ENCODE measurements at places on chromosomes 13 and 19. TPM values are rescaled to one million over a fixed set of nuclear protein-coding genes. Genes with fewer than 3 reads are reported as not detected.

DNA sequence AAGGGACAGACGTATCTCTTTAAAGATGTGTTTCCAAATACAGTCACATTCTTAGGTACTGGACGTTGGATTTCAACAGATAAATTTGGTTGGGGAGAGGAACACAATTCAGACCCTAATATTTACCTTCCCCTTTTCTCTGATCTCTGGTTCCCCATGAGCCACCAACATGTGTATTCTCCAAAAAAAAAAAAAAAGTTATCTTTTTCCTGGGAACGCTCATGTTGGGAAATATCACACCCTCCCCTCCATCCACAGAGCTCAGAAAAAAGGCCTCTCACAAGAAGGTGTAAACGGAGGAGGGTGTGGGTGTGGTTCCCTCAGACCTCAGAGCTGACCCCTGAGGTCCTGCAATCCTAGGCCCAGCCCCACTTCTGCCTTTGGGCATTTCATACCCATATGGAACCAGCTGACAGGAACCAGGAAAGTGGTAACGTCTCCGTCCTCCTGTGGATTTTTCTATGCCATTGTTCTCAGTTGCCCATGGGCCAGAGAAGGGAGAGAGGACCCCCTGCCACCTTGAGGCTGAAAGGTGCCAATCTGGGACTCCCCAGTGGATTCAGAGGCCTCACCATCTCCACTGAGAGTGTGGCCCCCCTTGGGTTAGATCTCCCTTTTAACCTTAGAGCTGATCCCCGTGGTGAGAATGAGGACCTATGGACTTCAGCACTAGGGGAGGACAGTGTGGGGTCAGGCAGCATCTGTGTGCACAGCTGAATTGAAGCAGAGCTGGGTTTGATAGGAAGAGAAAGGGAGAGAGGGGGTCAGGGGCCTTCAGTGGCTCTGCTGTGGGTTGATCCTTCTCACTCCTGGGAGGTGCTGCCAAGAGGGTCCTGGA lies 8.4 kb upstream of the SIGLEC12 start:
- H3K4me1 ChIP-seq, result peaks cover 2% of the 10 kb centered on the region
- peaks cover 27% of the 10 kb centered on the region for H3K27me3 ChIP-seq
- DNase-seq, result no peak
- H3K27ac ChIP-seq, result no peak overlapping the region
- H3K4me3 ChIP-seq, result no peak overlapping the region
- H3K36me3 ChIP-seq, result no peaks in the 10 kb centered on the region

DNA sequence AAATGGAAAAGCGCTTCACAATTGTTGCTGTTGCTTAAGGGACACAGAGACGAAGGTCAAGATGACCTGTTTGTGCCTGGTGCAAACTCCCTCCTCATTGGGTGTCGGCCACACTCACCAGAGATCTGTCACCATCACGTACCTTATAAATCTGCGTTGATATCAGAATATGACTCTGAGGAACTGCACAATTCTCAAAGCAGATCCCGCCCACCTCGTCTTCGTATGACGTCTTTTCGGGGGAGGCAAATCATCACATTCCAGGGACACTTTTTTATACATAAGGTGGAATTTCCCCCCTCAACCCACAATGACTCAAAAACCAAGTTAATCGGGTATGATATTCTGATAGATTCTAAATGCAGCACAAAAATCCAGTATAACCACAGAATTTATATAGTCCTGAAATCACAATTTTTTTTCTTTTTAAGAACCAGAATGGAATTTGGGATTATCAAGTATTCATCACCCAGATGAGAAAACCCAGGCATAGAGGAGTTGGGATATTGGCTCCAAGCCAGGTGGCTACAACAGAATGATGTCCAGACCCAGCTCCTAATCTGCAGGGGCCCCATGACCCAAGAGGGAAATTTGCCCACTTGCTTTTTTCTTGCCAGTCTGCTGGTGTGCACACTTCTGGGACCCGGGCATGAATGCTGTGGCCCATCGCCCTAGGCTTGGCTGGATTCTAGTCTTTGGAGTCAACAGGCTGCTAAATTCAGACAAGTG lies 50.6 kb upstream of the MTIF3 start:
- no peak overlapping the region for H3K27ac ChIP-seq
- no peaks in the 10 kb centered on the region for H3K36me3 ChIP-seq
- H3K4me3 ChIP-seq, result no peak overlapping the region
- DNase-seq, result no peak
- H3K27me3 ChIP-seq, result no peaks in the 10 kb centered on the region

The S1PR4 gene
- total RNA-seq, result 42.7 TPM

The ZSCAN22 gene
- total RNA-seq, result 2.8 TPM

- H3K27me3 ChIP-seq, result no peaks in the 10 kb centered on the region
- H3K27ac ChIP-seq, result no peak overlapping the region
- no peaks in the 10 kb centered on the region for H3K4me1 ChIP-seq
- H3K36me3 ChIP-seq, result no peaks in the 10 kb centered on the region
- no peak overlapping the region for H3K4me3 ChIP-seq
Measured at GRCh38 chr13:60756306-60756705, 359.3 kb downstream of the TDRD3 start.

The LRRC63 gene
- 0.56 TPM for total RNA-seq

The SIRT6 gene
- total RNA-seq, result 27.1 TPM

- DNase-seq, result no peak
- H3K27me3 ChIP-seq, result no peaks in the 10 kb centered on the region
- H3K27ac ChIP-seq, result no peak overlapping the region
- no peaks in the 10 kb centered on the region for H3K4me1 ChIP-seq
- H3K36me3 ChIP-seq, result no peaks in the 10 kb centered on the region
Measured at GRCh38 chr13:90362707-90363106, 984.8 kb upstream of the MIR17HG start.

The ETHE1 gene
- 41.5 TPM for total RNA-seq

GRCh38 chr19:18009412-18010066 lies 1.6 kb downstream of the ARRDC2 start:
- peak overlapping the region; percentile 85 for H3K27ac ChIP-seq
- peaks cover 48% of the 10 kb centered on the region for H3K4me1 ChIP-seq
- H3K36me3 ChIP-seq, result peaks cover 43% of the 10 kb centered on the region
- no peak for DNase-seq

DNA sequence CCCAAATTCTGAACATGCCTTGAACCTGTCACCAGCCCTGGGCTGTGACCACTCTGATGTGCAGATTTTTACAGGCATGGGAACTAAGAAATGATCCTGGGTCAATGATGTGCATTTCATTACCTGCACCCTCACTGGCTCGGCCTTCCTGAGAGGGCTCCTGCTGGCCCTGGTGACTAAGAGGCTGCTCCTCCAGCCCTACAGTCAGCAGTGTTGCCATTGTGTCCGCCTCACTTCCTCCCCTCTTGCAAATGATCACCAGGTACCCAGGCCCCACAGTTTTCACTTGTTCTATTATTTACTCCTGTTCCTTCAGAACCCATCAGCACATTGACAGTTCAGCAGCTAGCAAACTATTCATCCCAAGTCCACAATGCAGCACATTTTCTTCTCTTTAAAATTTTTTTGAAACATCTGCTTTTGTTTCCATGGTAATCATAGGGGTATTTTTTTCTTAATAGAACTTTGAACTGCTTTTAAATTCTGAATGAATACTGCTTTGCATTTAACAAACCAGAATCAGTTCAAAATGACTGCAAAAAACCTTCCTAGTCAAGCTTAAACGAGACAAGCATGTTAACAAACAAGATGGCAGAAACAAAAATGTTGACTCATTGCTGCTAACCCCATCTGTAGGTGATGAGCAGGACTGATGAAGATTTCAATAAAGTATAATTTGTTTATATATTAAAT lies 29.3 kb downstream of the STARD13 start:
- H3K36me3 ChIP-seq, result no peaks in the 10 kb centered on the region
- H3K27ac ChIP-seq, result no peak overlapping the region
- H3K4me1 ChIP-seq, result no peaks in the 10 kb centered on the region

- H3K36me3 ChIP-seq, result no peaks in the 10 kb centered on the region
- H3K27me3 ChIP-seq, result no peaks in the 10 kb centered on the region
Measured at GRCh38 chr13:41199526-41199925, 5.2 kb upstream of the KBTBD7 start.

- peak overlapping the region; percentile 95 for H3K27ac ChIP-seq
- peaks cover 16% of the 10 kb centered on the region for H3K36me3 ChIP-seq
- peak overlapping the region; percentile 69 for H3K4me3 ChIP-seq
- no peak for DNase-seq
- H3K4me1 ChIP-seq, result peaks cover 62% of the 10 kb centered on the region
Measured at GRCh38 chr13:114063545-114064449, 68.6 kb downstream of the RASA3 start.

The MYDGF gene
- 59.2 TPM for total RNA-seq

- no peak overlapping the region for H3K27ac ChIP-seq
- no peaks in the 10 kb centered on the region for H3K36me3 ChIP-seq
- no peaks in the 10 kb centered on the region for H3K4me1 ChIP-seq
- no peak overlapping the region for H3K4me3 ChIP-seq
Measured at GRCh38 chr13:111516712-111517640, 196.5 kb downstream of the TEX29 start.

GRCh38 chr19:56066152-56067023 lies 54.7 kb downstream of the ZNF787 start:
- H3K27me3 ChIP-seq, result peaks cover 35% of the 10 kb centered on the region
- peaks cover 10% of the 10 kb centered on the region for H3K4me1 ChIP-seq

DNA sequence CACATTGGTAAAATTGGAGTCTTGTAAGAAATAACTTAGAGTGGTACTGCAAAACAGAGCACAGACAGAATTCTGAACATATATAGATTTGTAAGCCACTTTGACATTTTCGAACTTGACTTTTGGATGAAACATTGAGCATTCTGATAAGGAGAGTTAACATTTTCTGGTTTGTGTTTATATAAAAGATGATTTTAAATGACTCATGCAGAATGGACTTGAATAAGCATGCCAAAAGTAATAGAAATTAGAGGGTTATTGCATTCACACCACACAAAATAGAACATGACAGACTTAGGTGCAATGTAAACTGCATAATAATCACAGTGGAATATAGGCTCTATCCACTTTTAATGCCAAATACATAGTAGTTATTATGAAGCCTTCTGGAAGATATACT lies 507.0 kb downstream of the DACH1 start:
- no peak overlapping the region for H3K27ac ChIP-seq
- no peak overlapping the region for H3K4me3 ChIP-seq
- no peaks in the 10 kb centered on the region for H3K4me1 ChIP-seq
- no peak for DNase-seq
- no peaks in the 10 kb centered on the region for H3K36me3 ChIP-seq

The PTGIR gene
- 43.9 TPM for total RNA-seq

DNA sequence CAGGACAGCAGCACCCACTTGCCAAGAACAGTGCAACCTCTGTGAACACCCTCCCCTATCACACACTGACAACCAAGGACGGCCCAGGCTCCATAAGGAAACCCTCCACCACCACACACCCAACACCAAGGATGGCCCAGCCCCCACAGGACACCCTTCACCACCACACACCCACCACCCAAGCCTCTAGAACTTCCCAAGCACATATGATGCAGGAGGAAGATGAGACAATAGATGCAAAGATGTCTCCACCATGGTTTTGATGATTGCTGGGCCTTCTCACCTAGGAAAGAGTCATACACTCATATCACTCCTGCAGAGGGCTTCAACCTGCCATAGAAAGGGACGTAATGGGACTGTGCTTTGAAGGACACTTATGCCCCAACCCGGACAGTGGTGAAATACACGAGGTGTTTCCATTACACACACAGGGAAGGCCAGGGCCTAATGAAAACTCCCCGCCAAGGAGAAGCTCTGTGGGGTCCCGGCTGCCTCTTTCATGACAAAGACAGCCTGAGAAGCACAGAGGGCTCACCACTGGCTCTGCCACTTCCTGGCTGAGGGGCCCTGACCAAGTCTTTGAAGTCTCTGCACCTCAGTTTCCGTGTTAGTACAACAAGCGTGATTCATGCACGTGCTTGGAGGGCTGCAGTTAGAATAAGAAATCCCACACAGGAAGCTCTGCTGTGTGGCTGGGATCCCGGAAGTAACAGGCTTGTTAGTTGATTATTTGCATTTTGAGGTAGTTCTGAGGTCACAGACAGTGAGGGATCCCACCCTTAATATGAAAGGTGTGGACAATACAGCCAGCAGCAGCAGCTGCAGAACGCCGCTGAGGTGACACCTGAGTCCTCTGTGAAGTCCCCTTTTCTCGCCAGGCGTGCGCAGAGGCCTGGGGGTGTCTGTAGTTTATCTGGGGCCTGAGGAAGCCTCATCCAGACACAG lies 61.9 kb upstream of the ATP12A start:
- peaks cover 4% of the 10 kb centered on the region for H3K36me3 ChIP-seq
- H3K4me3 ChIP-seq, result no peak overlapping the region
- no peaks in the 10 kb centered on the region for H3K27me3 ChIP-seq
- peak overlapping the region; percentile 90 for H3K27ac ChIP-seq
- peak; percentile 81 for DNase-seq
- peaks cover 35% of the 10 kb centered on the region for H3K4me1 ChIP-seq

DNA sequence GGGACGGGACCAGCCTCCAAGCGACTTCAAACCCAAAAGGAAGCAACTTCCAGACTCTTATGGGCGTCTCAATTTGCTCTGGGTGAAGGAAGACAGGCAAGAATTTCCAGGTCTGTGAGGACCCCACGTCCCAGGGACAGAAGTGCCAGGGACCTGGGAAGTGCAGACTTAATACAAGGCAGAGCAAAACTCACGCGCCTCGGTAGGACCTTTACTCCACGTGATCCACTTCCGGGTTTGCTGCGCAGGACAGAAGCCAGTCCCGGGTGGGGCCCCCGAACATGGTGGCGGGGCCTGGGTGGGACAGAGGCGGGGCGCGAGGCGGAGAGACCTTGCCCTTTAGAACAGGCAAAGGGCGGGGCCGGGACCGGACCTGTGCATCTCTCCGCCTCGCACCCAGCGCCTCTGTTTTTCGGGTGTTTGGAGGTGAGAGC lies 9.3 kb downstream of the ZNF611 start:
- peaks cover 76% of the 10 kb centered on the region for H3K36me3 ChIP-seq
- no peaks in the 10 kb centered on the region for H3K27me3 ChIP-seq
- H3K4me1 ChIP-seq, result no peaks in the 10 kb centered on the region
- no peak overlapping the region for H3K27ac ChIP-seq
- DNase-seq, result no peak
- H3K4me3 ChIP-seq, result no peak overlapping the region

GRCh38 chr19:38765214-38765613 lies 8.1 kb downstream of the LGALS7 start:
- H3K27me3 ChIP-seq, result no peaks in the 10 kb centered on the region
- H3K4me1 ChIP-seq, result peaks cover 3% of the 10 kb centered on the region
- H3K27ac ChIP-seq, result no peak overlapping the region
- H3K4me3 ChIP-seq, result no peak overlapping the region
- DNase-seq, result no peak

The TUBA3C gene
- total RNA-seq, result not detected

The MUC16 gene
- not detected for total RNA-seq

DNA sequence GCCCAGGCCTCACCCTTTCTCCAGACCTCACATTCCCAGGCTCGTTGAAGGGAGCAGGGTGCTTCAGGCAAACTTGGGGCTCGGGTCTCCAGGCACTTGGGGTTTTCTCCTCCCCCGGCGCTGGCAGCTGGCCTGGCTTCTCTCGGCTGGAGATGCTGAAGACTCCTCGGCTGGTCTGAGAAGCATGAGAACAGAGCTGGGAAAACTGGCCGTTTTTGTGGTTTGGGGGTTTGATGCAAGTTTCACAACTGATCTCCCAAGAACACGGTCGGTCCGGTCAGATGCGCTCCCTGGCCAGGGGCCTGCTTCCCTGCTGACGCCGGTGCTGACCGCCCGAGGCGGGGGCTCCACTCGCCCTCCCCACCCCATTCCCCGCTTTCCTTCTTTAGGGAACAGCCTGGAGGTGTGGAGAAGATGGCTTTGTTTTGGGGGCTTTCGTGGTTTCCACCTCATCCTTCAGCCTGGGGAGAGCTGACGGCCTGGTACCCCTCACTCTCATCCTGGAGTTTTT lies 35.3 kb downstream of the CEBPA start:
- no peaks in the 10 kb centered on the region for H3K4me1 ChIP-seq
- no peaks in the 10 kb centered on the region for H3K36me3 ChIP-seq
- peaks cover 2% of the 10 kb centered on the region for H3K27me3 ChIP-seq
- H3K27ac ChIP-seq, result no peak overlapping the region

- H3K27ac ChIP-seq, result peak overlapping the region; percentile 99
- DNase-seq, result peak; percentile 87
- peaks cover 26% of the 10 kb centered on the region for H3K4me1 ChIP-seq
- peak overlapping the region; percentile 95 for H3K4me3 ChIP-seq
Measured at GRCh38 chr19:43620061-43621001, 902 bp upstream of the ZNF428 start.
